ENCODE measurements at places on chromosomes 3 and 15.

DNA sequence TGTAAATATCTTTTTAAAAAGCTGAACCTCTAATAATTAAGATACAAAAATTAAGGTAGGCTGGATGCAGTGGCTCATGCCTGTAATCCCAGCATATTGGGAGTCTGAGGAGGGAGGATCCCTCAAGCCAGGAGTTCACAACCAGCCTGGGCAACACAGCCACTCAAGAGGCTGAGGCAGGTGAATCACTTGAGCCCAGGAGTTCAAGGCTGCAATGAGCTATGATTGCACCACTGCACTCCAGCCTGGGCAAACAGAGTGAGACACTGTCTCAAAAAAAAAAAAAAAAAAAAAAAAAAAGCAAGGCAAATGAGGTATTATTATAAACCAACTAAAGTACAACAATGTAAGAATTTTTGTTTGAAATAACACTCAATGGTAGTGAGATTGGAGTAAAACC, 47.6 kb downstream of the EFHB start:
- no peak overlapping the region for H3K4me3 ChIP-seq
- no peak for DNase-seq
- H3K4me1 ChIP-seq: peaks cover 6% of the 10 kb centered on the region
- no peaks in the 10 kb centered on the region for H3K27me3 ChIP-seq

- no peak overlapping the region for H3K27ac ChIP-seq
- H3K4me1 ChIP-seq: peaks cover 16% of the 10 kb centered on the region
- no peak overlapping the region for H3K4me3 ChIP-seq
- peaks cover 3% of the 10 kb centered on the region for H3K36me3 ChIP-seq
- no peaks in the 10 kb centered on the region for H3K27me3 ChIP-seq
These were observed 1.1 kb upstream of the SPTBN5 start for GRCh38 chr15:41894791-41895463.

DNA sequence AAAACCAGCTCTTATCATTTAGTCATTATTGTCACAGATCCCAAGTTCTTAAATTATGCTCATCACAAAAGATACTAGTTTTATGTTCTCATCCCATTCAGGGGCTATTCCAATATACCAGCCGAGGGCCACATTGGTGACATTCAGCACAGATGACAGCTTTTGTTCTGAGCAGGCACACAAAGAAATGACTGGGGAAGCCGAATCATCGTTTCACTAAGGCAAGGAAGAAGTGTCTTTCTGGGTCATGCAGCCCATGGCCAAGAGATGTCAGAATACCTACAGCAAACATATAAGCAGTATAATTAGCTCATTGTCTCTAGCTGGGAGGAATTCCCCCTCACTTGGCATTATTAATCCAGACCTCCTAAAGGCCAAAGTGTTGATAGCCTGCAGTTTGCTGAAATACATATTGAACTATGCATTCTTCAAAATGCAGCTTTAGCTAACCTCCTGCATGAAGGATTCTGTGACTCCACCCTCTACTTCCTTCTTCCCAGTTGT, 100.2 kb downstream of the CNTN4 start:
- H3K27me3 ChIP-seq: no peaks in the 10 kb centered on the region
- DNase-seq: no peak
- H3K4me1 ChIP-seq: no peaks in the 10 kb centered on the region
- no peak overlapping the region for H3K4me3 ChIP-seq
- H3K36me3 ChIP-seq: no peaks in the 10 kb centered on the region

DNA sequence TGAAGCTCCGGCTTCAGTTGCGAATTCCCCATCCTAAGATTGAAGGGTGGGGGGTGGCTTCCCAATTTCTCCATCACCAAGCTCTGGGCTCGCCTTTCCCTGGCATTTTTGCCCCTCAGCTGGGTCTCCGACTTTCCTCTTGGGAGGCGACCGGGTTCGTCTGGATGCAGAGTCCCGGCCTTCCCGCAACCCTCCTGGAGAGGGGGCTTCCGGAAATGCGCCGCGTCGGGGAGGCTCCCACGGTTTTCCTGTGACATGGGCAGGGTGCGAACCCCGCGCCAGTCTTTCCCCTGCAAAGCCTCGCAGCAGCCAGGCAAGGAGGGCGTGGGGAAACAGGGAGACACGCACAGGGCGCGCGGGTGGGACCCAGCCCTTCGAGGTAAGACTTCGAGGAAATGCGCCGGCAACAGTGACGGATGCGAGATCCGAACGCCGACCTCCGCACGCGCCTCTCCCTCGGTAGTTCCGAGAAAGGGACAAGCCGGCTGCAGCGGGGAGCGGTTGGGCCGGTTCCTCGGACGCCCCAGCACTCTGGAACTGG, 466 bp upstream of the HCN4 start:
- peaks cover 39% of the 10 kb centered on the region for H3K4me1 ChIP-seq
- DNase-seq: no peak
- peaks cover 34% of the 10 kb centered on the region for H3K27me3 ChIP-seq
- peak overlapping the region; percentile 29 for H3K4me3 ChIP-seq
- H3K27ac ChIP-seq: no peak overlapping the region

DNA sequence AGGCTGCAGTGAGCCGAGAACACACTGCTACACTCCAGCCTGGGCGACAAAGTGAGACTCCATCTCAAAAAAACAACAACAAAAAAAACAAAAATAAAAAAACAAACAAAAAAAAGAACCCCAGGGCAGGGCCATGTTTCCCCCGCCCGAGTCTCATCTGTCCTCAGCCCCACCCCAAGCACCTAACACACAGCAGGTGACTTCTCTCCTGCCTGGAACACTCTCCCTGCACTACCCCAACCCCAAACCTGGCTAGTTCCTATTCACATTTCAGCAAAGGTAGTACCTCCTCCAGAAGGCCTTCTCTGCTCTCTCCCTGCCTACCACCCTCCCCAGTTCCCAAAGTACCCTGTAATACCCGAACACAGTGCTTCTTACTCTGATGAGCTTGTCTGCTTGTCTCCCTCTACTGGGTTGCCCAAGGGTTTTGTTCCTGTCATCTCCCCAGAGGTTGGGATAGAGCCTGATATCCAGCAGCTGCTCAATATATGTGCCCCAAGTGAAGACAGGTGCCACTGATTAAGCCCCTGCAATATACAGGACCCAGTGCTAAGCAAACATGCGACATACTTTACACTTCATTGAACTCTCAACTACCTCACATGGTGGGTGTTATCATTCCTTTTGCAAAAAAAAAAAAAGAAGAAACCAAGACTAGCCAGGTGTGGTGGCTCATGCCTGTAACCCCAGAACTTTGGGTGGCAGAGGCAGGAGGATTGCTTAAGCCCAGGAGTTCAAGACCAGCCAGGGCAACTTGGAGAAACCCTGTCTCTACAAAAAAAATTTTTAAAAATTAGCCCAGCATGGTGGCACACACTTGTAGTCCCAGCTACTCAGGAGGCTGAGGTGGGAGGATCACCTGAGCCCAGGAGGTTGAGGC, 103.6 kb downstream of the DAPK2 start:
- H3K36me3 ChIP-seq: no peaks in the 10 kb centered on the region
- no peak for DNase-seq
- H3K27me3 ChIP-seq: no peaks in the 10 kb centered on the region
- peaks cover 9% of the 10 kb centered on the region for H3K4me1 ChIP-seq
- no peak overlapping the region for H3K27ac ChIP-seq

GRCh38 chr3:118766306-118766669, 268.4 kb downstream of the IGSF11 start:
- no peak overlapping the region for H3K27ac ChIP-seq
- H3K36me3 ChIP-seq: no peaks in the 10 kb centered on the region
- no peak overlapping the region for H3K4me3 ChIP-seq
- no peaks in the 10 kb centered on the region for H3K4me1 ChIP-seq

- no peaks in the 10 kb centered on the region for H3K4me1 ChIP-seq
- no peaks in the 10 kb centered on the region for H3K27me3 ChIP-seq
- no peak for DNase-seq
- H3K27ac ChIP-seq: no peak overlapping the region
- H3K36me3 ChIP-seq: no peaks in the 10 kb centered on the region
- no peak overlapping the region for H3K4me3 ChIP-seq
These were observed 69.1 kb downstream of the PEX5L start for GRCh38 chr3:179967622-179968021.

Data from spinal cord (tissue), 10 donors.